Aorta (tissue), 5 donors: ENCODE measurements at places on chromosomes 2 and 18. TPM values are rescaled to one million over a fixed set of nuclear protein-coding genes. Genes with fewer than 3 reads are reported as not detected.

- H3K27me3 ChIP-seq = no peaks in the 10 kb centered on the region
- no peak overlapping the region for H3K27ac ChIP-seq
- no peaks in the 10 kb centered on the region for H3K36me3 ChIP-seq
- DNase-seq = no peak
Measured at GRCh38 chr2:164979113-164979512, 23.8 kb upstream of the SLC38A11 start.

The KCNS3 gene
- total RNA-seq = 8.8 TPM

- peaks cover 2% of the 10 kb centered on the region for H3K4me1 ChIP-seq
- no peaks in the 10 kb centered on the region for H3K36me3 ChIP-seq
- H3K27me3 ChIP-seq = no peaks in the 10 kb centered on the region
- no peak overlapping the region for H3K4me3 ChIP-seq
- no peak overlapping the region for H3K27ac ChIP-seq
Measured at GRCh38 chr2:163466331-163467250, 269.2 kb downstream of the FIGN start.

The IL36A gene
- total RNA-seq = not detected

DNA sequence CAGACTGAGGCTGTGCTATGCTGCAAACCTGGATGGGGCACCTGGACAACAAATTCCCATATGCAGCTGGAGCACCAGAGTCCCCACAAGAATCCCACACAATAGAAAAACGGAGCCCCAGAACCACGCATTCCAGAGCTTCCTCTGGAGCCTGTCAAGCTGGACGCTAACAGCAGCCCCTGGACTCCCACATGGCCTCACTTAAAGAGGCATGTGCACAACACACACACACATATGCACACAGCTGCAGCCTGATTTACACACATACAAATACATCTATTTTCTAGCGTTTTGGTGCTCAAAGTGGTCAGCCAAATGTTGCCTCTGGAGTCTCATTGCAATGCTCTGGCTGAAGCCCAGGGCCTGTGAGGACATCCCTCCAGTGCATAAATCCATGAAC is 632.7 kb upstream of the ID2 start:
- H3K4me3 ChIP-seq = no peak overlapping the region
- H3K27me3 ChIP-seq = no peaks in the 10 kb centered on the region
- H3K36me3 ChIP-seq = no peaks in the 10 kb centered on the region
- H3K4me1 ChIP-seq = no peaks in the 10 kb centered on the region
- no peak overlapping the region for H3K27ac ChIP-seq
- DNase-seq = no peak

DNA sequence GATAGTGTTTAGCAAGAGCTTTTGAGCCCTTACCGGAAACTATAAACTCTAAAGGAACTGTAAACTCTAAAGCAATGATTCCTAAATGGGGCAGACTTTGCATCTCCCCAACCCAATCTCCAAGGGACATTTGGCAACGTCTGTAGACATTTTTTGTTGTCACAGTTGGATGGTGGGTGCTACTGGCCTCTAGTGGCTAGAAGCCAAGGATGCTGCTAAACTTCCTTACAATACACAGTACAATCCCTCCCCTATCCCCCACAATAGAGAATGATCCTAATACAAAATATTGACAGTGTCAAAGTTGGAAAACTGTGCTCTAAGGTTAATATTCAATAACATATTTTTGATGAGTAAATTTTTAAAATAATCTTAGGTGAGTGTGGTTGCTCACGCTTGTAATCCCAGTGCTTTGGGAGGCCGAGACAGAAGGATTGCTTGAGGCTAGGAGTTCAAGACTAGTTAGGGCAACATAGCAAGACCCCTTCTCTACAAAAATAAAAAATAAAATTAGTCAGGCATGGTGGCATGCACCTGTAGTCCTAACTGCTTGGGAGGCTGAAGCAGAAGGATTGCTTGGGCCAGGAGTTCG is 66.7 kb downstream of the PTPN4 start:
- no peaks in the 10 kb centered on the region for H3K27me3 ChIP-seq
- H3K4me3 ChIP-seq = no peak overlapping the region
- DNase-seq = no peak
- no peak overlapping the region for H3K27ac ChIP-seq
- peaks cover 1% of the 10 kb centered on the region for H3K4me1 ChIP-seq
- H3K36me3 ChIP-seq = no peaks in the 10 kb centered on the region

The UPP2 gene
- total RNA-seq = not detected

DNA sequence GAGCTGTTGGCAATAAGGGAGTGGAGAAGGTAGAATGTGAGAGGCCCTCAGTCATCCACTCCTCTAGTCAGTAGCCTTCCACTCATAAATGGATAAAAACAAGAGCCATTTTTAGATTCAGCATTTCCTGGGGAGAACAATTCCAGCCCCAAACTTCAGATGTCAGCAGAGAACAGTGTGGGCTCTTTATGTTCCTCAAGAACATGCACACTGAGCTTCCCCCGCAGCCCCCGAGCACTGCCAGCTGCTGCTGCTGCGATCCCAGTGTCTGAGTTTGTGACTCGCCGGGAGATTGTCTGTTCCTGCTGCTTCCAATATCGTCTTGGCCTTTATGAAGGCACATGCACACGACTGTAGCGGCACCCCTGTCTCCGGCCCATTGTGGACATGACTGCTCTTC is 143.7 kb upstream of the CTNNA2 start:
- no peak overlapping the region for H3K4me3 ChIP-seq
- no peaks in the 10 kb centered on the region for H3K27me3 ChIP-seq
- H3K36me3 ChIP-seq = no peaks in the 10 kb centered on the region
- no peak overlapping the region for H3K27ac ChIP-seq

- no peaks in the 10 kb centered on the region for H3K36me3 ChIP-seq
- H3K27me3 ChIP-seq = no peaks in the 10 kb centered on the region
- H3K4me3 ChIP-seq = no peak overlapping the region
- H3K27ac ChIP-seq = no peak overlapping the region
- no peak for DNase-seq
Measured at GRCh38 chr2:144670080-144670479, 150.2 kb upstream of the ZEB2 start.

- H3K27me3 ChIP-seq = no peaks in the 10 kb centered on the region
- no peak for DNase-seq
- no peaks in the 10 kb centered on the region for H3K36me3 ChIP-seq
- no peaks in the 10 kb centered on the region for H3K4me1 ChIP-seq
- no peak overlapping the region for H3K27ac ChIP-seq
Measured at GRCh38 chr2:79370976-79371538, 141.8 kb upstream of the CTNNA2 start.

DNA sequence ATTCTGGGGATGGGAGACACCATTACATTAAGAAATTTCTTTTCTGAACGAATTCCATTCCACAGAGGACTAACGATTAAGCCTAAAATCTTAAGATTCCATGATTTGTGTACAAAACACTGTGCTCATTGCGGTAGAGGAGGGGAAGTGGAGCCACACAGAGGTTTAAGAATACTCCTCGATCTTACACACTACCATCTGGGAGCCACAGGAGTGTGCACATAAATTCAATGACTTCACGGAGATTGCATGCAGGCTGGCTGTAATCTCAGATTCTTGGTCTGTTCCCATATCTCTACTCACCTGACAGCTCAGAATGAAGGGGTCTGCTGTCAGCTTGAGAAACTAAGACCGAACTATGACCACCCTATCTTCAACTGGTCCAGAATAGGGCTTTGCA is 762 bp downstream of the VPS4B start:
- H3K4me3 ChIP-seq = peak overlapping the region; percentile 68
- no peaks in the 10 kb centered on the region for H3K4me1 ChIP-seq
- DNase-seq = no peak
- peak overlapping the region; percentile 39 for H3K27ac ChIP-seq
- H3K27me3 ChIP-seq = no peaks in the 10 kb centered on the region

DNA sequence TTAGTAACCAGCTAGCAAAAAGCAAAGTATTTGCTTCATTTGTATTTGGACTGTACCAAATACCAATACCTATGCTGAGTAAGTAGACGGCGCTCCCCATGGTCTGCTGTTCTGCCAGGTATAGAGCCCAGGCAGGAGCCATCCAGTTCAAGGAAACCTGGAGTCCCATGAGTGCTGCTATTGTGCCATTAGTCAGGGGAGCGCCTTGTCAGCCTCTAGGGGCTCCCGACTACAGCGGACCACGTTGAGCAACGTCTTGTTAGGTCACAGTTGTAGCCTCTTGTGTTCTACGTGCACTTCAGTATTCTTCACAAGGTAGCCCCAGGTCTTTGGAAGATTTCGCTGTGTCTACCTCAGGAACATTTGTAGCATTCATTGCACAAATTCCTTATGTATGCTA is 21.6 kb upstream of the SLC9A2 start:
- no peak overlapping the region for H3K27ac ChIP-seq
- no peaks in the 10 kb centered on the region for H3K36me3 ChIP-seq
- no peaks in the 10 kb centered on the region for H3K4me1 ChIP-seq
- no peak for DNase-seq
- H3K4me3 ChIP-seq = no peak overlapping the region

The FAM210A gene
- 12.2 TPM for total RNA-seq

DNA sequence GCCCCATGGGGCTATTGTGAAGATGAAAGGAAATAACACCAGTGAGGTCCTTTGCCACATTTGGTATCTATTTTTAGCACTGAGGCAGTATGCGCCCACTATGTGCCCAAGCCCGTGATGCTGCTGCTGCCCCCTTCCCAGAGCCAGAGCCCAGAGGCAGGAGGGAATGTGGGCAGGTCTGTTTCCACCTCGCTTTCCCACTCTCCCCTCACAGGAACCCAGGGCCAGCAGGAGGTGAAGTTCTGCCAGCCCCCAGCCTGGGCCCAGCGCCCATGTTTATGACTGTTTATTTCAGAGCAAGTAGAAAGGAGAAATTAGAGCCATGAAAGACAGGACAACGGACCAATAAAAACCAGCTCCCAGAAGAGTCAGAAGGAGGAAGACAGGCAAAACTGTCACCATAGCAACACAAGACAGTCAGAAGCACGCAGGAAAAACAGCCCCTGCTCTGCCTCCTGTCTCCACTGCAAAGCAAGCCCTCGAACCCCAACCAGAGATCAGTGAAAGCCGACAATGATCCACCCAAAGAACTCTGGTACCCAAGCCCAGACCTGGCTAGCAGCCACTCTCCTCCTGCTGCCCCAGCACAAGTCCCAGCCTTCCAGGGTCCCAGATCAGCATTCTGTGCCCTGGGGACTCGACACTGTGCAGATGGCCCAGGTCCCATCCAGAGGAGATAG is 1.4 kb downstream of the CYRIA start:
- H3K27me3 ChIP-seq = no peaks in the 10 kb centered on the region
- H3K27ac ChIP-seq = no peak overlapping the region
- peak; percentile 60 for DNase-seq
- H3K4me3 ChIP-seq = no peak overlapping the region
- no peaks in the 10 kb centered on the region for H3K36me3 ChIP-seq

DNA sequence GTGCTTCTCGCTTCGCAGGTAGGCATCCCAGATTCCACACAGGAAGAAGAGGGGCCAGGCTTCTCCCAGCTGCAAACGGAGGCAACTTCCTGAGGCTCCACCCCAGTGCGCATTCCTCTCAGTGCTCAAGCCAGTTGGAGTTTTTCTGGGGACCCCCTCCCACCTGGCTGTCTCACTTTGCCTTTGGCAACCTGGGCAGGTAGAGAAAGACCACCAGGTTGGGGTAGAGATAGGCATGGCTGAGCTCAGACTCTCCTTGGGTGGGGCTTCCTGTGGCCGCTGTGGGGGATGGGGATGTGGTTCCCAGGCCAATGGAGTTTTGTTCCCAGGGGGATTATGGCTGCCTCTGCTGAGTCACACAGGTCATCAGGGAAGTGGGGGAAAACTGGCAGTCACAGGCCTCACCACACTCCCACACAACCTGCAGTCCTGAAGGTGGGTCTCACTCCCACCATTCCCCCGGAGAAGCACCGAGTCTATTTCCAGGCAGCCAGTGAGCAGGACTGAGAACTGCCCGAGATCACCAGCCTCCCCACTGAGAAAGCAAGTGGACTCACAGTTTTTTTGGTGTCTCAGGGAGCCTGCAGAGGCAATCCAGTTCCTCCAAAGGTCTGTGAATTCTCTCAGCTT is 38.1 kb downstream of the SLC39A10 start:
- no peaks in the 10 kb centered on the region for H3K4me1 ChIP-seq
- no peaks in the 10 kb centered on the region for H3K36me3 ChIP-seq
- no peak overlapping the region for H3K4me3 ChIP-seq
- DNase-seq = no peak
- no peaks in the 10 kb centered on the region for H3K27me3 ChIP-seq

The AKAIN1 gene
- total RNA-seq = not detected
